ENCODE measurements at places on chromosomes 5 and 9.

DNA sequence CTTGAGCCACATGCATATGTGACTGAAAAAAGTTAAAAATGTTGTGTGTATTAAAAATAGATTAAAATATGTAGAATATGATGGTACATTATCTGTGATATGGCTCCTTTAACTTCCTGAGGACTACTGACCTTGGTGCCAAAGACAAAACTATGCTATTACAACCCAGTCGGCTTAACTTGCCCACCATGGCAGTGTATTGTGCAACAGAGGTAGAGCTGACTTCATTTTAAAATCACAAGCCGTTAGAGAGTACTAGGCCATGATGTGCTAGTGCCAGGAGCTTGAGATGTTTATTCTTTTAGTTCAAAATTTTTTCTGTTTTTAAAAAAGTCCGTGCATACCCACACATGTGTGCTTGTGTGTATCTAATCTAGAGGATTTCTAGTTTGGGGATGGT lies 46.3 kb downstream of the NAA35 start:
- DNase-seq = no peak

- no peak for DNase-seq
These were observed 51.7 kb upstream of the FCN1 start for GRCh38 chr9:134969156-134970045.

DNA sequence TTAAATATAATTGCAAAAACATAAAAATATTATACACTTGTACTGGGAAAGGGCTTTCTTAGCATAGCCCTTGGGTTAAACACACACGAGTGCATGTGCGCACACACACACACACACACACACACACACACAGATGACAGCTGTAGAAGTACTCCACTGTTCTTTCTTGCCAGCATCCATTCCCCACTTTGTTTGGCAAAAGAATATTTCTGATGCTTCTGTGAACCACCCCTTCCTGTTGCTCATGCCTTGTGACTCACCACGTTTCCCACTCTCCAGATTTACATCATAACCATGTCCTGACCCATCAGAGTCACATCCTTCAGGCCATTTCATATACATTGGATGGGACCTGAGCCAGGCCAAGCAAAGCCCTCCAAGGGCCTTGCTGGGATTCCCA lies 280.1 kb downstream of the DNAH5 start:
- DNase-seq = no peak

DNA sequence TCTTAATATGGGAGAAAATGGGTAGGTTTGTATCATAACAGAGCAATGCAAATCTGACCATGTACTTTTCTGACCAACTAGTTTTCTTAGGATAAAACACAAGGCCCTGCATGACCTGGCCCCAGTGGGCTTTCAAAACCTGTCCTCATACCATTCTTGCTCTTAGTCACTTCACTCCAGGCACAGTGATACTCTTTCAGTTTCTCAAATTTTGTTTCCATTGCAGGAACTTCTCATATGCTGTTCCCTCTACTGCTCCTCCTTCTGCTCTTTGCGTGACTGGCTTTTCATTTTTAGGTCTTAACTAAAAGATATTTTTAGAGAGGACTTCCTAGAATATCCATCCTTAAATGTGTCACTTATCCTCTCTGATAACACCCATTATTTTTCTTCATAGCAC lies 112.4 kb downstream of the INIP start:
- no peak for DNase-seq

GRCh38 chr9:94865582-94866452 lies 139.3 kb downstream of the AOPEP start:
- no peak for DNase-seq

- DNase-seq = no peak
These were observed 52.8 kb upstream of the LRRTM2 start for GRCh38 chr5:138927979-138928378.

DNA sequence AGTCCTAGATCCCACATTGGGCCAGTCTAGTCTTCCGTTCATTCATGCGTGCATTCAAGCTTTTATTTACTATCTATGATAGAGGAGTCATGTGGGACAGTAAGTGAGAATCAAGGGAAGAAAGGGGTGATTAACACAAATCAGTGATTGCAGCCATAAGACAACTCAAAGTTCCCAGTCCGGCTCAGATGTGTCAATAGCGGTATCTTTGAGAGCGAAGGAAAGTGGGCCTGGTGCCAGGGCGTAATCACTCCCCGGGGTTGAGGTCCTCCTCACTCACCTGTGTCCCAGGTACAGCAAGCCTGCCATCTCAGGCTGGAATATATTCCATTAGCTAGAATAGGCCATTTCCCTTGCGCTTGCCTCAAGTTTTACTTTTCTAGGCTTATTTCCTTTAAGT lies 196.3 kb downstream of the ATP10B start:
- DNase-seq = no peak

DNA sequence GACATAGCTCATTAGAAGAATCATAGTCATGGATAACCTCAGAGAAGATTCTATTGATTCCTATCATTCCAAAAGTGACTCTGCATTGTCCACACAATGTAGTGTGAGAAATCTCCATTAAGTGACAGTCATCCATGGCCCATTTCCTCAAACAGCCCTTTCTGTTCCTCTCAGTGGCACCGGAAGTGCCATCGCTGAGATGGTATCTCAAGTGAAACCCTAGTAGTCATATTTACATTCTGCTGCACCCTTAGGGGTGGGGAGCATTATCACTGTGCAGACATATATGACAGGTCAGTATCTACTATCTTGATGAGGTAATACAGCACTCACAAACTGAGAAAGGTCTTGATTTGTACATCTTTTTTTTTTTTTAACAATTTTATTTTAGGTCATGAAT lies 55.4 kb upstream of the MIER3 start:
- DNase-seq = no peak

- DNase-seq = no peak
These were observed 10.6 kb downstream of the GRIN3A start for GRCh38 chr9:101727612-101728524.

- no peak for DNase-seq
These were observed 23.0 kb downstream of the UBE2D2 start for GRCh38 chr5:139584137-139584536.

- DNase-seq = no peak
These were observed 92.1 kb downstream of the CRB2 start for GRCh38 chr9:123447934-123448646.

DNA sequence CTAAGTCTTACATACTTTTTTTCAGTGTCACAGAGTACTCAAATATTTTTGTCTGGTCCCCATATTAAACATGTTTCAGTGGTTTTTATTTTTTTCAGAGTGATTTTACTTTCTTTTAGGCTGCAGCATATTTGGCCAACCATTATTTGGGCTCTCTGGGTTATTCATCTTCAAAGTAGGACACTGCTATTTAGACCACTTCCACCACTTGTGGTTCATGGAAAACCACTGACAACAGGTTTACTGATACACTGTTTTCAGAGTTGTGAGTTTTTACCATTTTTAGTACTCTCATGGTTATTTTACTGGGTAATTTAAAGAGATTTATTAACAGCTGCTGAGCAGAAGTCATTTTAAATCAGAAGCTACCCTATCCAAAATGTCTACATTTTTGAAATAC lies 437.6 kb downstream of the KIAA0825 start:
- no peak for DNase-seq

DNA sequence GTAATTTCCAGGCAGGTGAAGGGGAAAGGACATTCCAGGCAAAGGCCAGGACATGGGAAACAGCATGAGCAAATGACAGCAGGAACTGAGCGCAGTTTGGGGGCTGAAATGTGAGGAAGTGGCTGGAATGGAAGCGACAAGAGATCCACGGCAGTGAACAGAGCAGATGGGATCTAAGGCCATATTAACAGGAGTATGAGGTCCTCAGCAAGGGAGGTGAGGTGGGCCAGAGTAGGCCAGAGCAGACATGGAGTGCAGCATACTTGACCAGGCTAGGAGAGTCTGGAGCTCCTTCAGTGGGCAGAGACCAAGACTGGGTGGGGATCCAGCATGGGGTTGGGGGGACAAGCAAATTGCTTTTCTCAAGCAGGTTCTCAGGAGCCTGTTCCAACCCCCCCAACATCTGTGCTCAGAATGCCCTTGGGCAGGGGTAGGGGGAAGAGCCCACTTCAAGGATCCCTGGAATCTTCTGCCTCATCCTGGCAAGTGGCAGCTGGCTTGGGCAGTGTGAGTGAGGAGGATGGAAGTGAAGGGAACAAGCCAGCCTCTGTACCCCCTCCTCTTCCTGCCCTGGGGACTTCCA lies 34.5 kb downstream of the DAB2IP start:
- DNase-seq = no peak

DNA sequence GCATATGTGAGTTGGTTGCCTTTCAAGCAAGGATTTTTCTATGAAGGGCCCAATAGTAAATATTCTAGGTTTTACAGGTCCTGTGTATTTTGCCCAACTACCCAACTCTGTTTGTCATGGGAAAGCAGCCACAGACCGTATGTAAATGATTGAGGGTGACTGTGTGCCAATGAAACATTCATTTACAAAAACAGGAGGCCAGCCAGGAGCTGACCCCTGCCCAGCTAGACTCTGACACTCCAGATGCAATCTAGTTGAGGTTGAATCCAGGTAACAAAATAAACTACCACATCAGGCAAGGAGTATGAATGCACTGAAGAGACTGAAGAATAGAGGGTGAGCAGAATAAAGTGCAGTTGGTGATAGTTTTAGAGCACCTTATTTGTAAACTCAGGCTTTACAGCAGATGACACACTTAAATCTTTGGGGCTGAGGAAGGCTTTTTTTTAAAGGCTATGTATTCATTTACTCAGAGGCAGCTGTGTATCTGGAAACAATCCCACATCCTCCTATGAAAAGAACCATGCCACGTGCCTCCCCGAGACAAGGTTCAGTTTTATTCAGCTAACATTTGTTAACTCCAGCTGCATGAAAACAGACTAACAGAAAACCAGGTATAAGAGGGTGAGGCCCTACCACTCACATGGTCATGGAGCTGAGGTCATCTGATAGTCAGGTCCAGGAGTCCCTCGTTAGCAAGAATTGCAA lies 60.7 kb downstream of the SLC1A1 start:
- DNase-seq = no peak

DNA sequence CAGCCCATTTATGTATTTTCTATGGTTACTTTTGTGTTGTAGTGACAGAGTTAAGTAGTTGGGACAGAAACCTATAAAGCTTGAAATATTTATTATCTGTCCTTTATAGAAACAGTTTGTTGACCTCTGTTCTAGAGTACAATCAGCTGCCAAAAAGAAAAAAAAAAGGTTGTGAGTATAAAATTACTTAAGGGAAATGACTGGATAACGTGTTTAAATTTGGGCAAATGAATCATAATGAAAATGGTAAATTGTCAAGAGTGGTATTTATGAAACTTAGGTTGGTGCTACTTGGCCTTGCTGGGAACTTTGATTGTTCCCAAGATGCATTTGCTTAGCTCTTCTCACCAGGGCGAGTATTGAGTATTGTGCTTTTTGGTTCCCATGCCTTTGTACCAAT lies 70.2 kb upstream of the IL6ST start:
- no peak for DNase-seq

DNA sequence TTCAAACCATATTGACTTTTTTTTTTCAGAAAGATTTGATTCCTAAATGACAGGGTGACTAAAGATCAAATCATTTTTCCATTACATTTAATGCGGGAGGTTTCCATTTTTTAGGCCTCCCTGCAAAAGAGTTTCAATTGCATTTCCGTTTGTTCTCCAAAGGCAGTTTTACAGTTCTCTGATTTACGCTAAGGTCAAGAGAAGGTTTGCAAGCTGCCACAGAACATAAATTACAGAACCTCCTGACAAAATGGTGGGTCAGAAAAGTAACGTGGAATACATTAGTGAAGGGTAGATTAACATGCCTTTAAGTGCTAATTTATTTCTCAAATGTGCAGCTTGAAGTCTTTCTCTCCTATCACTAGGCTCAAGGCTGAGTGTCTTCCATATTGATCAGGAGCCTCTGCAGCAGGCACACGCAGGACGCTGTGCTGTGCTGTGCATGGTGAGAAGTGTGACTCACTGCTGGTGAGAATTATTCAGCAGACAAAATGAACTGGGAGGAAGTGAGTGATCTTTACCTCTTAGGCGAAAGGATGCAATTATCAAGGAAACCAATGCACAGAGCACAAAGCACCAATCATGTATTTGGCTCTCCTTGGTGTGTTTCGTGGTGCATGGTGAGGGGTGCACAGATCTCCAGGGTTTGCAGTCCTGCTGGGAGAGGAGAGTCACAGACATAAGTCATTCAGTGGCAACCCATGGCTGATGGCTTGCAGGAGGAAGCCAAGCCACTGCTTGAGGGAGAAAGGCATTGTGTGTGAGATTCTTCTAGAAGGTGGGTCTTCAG lies 136.3 kb downstream of the TENT4A start:
- no peak for DNase-seq

GRCh38 chr9:78033870-78034269 lies 2.3 kb upstream of the GNAQ start:
- DNase-seq = no peak

GRCh38 chr9:115553060-115553773 lies 435.3 kb upstream of the TNC start:
- DNase-seq = no peak

GRCh38 chr9:8287501-8287900 lies 487.9 kb upstream of the DMAC1 start:
- no peak for DNase-seq

DNA sequence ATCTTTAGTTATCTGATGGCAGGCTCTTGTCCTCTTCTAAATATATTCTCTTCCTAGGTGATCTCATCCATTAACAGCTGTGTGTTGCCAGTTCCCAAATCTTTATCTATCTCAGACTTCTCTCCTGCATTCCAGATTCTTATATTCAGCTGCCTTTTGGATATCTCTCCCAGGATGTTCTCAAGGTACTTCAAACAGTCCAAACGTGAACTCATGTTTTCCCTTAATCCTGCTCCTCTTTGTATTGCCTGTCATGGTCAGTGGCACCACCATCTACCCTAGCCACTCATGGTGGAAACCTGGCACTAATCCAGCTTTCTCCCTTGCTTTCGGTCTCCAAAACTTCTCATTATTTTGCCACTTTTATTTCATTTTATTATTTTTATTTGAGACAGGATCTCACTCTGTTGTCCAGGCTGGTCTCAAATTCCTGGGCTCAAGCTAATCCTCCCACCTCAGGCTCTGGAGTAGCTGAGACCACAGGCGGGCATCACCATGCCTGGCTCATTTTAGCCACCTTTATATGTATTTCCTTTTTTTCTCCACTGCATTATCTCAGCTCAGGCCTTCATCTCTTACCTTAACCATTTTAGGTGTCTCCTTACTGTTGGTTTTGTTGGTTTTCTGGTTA lies 3.8 kb downstream of the ZFYVE16 start:
- no peak for DNase-seq

DNA sequence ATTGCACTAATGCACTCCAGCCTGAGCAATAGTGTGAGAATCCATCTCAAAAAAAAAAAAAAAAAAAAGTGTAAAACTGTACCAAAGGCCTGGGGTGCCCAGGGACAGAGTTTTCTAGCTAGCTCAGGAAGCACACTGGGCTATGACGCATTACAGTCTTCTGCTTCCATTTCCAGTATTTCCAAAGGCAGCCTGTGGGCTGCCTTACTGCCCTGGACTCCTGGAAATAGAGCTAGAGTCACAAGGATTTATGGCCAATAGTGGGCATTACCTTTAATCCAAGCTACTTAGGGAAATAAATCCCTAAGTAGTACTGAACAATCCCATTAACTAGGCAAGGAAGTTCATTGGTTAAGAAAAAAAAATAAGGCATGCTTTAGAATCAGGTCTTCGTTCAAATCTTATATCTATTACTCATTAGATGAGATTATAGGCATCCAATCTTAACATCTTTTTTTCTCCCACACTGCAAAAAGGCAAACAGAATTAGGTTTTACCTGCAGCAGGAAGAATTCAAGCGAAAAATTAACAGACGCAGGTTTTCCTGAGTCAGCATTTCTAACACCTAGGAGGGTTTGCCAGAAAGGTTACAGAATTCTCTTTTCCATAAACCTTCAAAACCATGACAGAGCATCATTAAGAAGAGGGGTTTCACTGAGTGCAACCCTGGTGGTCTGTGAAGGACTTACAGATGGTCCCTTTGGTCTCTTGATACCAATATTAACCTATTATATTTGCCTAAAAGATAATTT lies 85.6 kb upstream of the CCDC112 start:
- no peak for DNase-seq
